ENCODE measurements at places on chromosomes 6 and 20.

GRCh38 chr20:23081263-23081819, 4.8 kb downstream of the CD93 start:
- H3K36me3 ChIP-seq: no peaks in the 10 kb centered on the region
- peaks cover 16% of the 10 kb centered on the region for H3K27me3 ChIP-seq
- no peak overlapping the region for H3K4me3 ChIP-seq
- no peak for DNase-seq
- H3K27ac ChIP-seq: no peak overlapping the region
- H3K4me1 ChIP-seq: peaks cover 17% of the 10 kb centered on the region

- H3K27me3 ChIP-seq: no peaks in the 10 kb centered on the region
- no peak overlapping the region for H3K27ac ChIP-seq
- DNase-seq: no peak
- H3K4me1 ChIP-seq: peaks cover 82% of the 10 kb centered on the region
These were observed 8.7 kb downstream of the APMAP start for GRCh38 chr20:24983896-24984295.

DNA sequence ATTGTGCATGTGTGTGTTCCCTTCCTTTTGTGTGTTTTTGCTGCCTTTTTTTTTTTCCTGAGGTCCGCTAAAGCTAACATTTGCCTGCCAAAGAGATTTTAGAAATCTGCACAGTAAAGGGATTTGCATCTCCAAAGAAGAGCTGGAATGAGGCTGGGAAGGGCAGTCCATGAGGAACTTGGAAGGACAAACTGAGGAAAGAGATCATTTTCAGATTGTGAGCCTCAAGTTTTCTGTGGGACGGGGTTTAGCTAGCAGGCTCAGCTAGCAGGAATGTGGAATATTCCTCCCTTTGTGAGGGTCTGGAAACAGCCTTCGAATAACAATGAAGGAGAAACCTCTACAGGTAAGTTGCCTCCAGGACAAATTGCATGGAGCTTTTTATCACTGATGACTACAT, 3.8 kb downstream of the INSM1 start:
- DNase-seq: no peak
- peaks cover 13% of the 10 kb centered on the region for H3K36me3 ChIP-seq
- H3K27ac ChIP-seq: no peak overlapping the region
- peaks cover 15% of the 10 kb centered on the region for H3K4me1 ChIP-seq
- H3K4me3 ChIP-seq: peak overlapping the region; percentile 78
- H3K27me3 ChIP-seq: peaks cover 54% of the 10 kb centered on the region

GRCh38 chr6:3876101-3876500, 26.9 kb downstream of the FAM50B start:
- H3K27ac ChIP-seq: no peak overlapping the region
- DNase-seq: no peak
- no peaks in the 10 kb centered on the region for H3K36me3 ChIP-seq
- no peaks in the 10 kb centered on the region for H3K4me1 ChIP-seq
- peaks cover 17% of the 10 kb centered on the region for H3K27me3 ChIP-seq

GRCh38 chr20:22768266-22769178, 184.2 kb upstream of the FOXA2 start:
- no peak overlapping the region for H3K4me3 ChIP-seq
- no peaks in the 10 kb centered on the region for H3K27me3 ChIP-seq
- H3K27ac ChIP-seq: no peak overlapping the region
- no peaks in the 10 kb centered on the region for H3K36me3 ChIP-seq
- no peaks in the 10 kb centered on the region for H3K4me1 ChIP-seq

DNA sequence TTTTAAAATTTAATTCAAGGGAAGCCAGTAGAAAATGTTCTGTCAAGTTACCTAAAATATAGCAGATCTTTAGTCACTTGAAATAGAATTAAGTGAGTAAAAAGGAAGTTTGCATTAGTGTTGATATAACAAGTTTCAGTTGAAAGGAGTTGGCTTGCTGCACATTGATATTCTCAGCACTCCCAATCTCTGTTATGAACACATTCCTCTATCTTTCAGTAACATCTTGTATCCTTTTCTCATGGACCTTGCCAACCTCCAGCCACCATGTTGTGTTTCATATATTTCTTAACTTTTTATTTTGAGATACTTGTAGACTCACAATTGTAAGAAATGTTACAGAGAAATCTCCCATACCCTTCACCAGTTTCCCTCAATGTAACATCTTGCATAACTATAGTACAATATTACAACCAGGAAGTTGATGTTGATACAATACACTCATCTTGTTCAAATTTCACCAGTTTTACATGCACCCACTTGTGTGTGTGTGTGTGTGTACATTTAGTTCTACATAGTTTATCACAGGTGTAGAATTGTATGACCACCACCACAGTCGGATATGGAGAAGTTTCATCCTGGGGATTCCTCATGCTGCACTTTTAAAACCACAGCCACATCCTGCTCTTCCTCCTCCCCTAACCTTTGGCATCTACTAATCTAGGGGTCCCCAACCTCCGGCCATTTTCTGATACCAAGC, 20.2 kb upstream of the PAQR8 start:
- no peak for DNase-seq
- H3K36me3 ChIP-seq: no peaks in the 10 kb centered on the region
- no peak overlapping the region for H3K4me3 ChIP-seq
- H3K27ac ChIP-seq: no peak overlapping the region

DNA sequence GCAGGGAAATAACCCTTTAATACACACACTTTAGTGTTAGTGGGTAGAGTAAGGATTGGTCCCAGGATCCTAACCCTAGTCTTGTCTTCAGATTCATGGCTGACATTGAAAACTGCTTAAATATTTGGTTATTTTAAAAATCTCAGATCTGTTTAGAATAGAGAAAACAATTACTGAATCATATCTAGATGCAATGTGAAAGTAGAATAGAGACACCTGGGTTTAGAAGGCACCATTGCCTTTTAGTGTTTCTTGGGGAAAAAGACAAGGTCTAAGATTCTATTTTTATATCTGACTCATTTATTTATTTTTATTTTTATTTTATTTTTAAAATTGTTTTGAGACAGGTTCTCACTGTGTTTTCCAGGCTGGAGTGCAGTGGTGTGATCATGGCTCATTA, 6.0 kb downstream of the DDX43 start:
- no peak for DNase-seq
- H3K36me3 ChIP-seq: peaks cover 3% of the 10 kb centered on the region
- H3K4me1 ChIP-seq: no peaks in the 10 kb centered on the region
- no peaks in the 10 kb centered on the region for H3K27me3 ChIP-seq

DNA sequence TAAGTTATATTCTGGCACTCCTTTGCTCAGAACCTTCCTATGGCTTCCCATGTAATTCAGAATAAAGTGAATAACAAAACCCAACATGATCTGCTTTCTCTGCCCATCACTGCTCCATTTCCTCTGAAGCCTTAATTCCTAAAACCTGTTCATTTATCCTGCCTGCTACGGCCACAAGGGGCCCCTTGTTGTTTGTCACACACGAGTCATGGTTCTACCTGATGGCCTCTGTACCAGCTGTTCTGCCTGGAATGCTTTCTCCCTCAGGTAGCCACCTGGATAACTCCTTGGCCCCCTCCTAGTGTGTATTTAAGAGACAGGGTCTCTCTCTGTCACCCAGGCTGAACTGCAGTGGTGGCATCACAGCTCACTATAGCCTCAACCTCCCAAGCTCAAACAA, 26.8 kb downstream of the ERGIC3 start:
- no peaks in the 10 kb centered on the region for H3K4me1 ChIP-seq
- H3K36me3 ChIP-seq: no peaks in the 10 kb centered on the region
- no peak for DNase-seq
- peaks cover 18% of the 10 kb centered on the region for H3K27me3 ChIP-seq
- H3K27ac ChIP-seq: no peak overlapping the region

DNA sequence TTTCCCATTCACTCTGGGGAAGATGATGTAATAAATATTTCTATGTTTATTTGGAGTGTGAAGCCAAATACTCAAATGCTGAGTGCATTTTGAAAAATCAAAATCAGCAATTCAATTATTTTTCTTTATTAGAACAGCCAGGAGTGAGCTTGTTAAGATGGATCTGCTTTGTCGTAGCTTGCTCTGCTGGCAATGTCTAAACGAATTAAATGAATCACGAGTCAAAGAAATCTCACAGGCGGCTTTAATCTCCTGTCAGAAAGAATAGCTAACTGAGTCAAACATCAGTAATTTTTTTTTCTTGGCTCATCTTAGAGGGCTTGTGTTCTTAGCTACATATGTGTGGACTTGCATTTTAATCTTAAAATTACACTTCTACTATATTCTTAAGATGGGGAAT, 100.2 kb upstream of the HMGN3 start:
- H3K4me3 ChIP-seq: no peak overlapping the region
- DNase-seq: no peak
- H3K36me3 ChIP-seq: no peaks in the 10 kb centered on the region
- H3K27ac ChIP-seq: peak overlapping the region; percentile 18

- H3K27me3 ChIP-seq: no peaks in the 10 kb centered on the region
- no peak overlapping the region for H3K27ac ChIP-seq
- H3K36me3 ChIP-seq: no peaks in the 10 kb centered on the region
- no peaks in the 10 kb centered on the region for H3K4me1 ChIP-seq
These were observed 994.6 kb upstream of the ADGRB3 start for GRCh38 chr6:67640484-67640883.

GRCh38 chr6:100472674-100473073, 8.0 kb upstream of the SIM1 start:
- H3K4me3 ChIP-seq: no peak overlapping the region
- H3K27ac ChIP-seq: no peak overlapping the region
- peaks cover 43% of the 10 kb centered on the region for H3K27me3 ChIP-seq
- peaks cover 16% of the 10 kb centered on the region for H3K4me1 ChIP-seq
- peak; percentile 41 for DNase-seq

DNA sequence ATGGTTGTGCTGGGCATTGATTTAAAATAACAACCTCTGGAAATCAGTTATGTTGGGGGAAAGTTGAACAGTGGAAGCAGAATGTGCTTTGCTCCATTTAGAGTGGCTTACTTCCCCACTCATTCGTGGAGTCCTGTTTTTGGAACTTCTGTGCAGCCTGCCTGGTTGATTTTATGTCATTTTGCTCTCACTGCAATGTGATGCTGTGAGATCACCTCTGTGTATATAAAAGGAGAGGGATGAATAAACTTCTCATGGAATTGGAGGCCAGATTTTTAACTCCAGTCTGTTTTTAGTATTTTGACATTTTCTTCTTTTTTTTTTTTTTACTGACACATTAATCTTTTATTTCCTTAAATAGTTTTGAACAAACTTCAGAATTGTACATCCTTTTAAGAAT, 139.0 kb downstream of the FNDC1 start:
- no peak for DNase-seq
- no peak overlapping the region for H3K4me3 ChIP-seq
- no peak overlapping the region for H3K27ac ChIP-seq
- H3K4me1 ChIP-seq: no peaks in the 10 kb centered on the region
- peaks cover 5% of the 10 kb centered on the region for H3K27me3 ChIP-seq
- H3K36me3 ChIP-seq: no peaks in the 10 kb centered on the region

DNA sequence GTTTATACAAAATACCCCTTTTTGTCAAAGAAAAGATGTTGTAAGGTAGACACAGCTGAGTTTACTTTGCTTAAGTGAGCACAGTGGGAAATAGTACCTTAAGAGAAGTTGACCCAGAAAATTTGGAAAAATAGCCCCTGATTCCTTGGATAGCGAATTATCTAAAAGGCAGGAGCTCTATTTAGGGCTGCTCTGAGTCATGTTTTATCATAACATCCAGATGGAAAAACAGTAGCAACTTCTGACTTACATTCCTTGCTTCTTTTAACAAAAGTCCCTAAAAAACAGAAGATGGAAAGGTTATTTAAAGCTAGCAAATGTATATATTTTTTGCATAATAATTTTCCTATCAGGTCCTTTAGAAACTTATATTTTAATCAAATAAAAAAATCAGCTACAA, 59.0 kb downstream of the THEMIS start:
- DNase-seq: no peak
- no peak overlapping the region for H3K27ac ChIP-seq
- no peaks in the 10 kb centered on the region for H3K27me3 ChIP-seq
- peaks cover 39% of the 10 kb centered on the region for H3K36me3 ChIP-seq

- peaks cover under 1% of the 10 kb centered on the region for H3K4me1 ChIP-seq
- H3K27me3 ChIP-seq: peaks cover 2% of the 10 kb centered on the region
- DNase-seq: no peak
- H3K4me3 ChIP-seq: no peak overlapping the region
These were observed 62.8 kb upstream of the KCNQ5 start for GRCh38 chr6:72559067-72559466.

DNA sequence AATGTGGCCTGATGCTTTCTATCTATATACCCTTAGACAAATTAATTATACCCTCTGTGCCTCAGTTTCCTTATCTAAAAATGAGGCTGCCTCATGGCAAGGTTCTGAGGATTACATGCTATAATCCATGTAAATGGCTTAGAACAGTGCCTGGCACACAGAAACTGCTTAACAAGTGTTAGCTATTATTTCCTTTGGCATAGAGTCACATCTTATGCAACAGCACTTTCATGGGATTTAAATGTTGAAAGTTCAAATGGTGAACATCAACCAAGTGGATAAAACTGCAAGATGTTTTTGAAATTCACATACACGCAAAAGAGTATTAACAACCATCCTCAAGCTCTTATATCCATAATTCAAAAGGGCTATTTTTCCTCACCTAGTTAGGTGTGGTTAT, 202.8 kb upstream of the JAG1 start:
- H3K36me3 ChIP-seq: no peaks in the 10 kb centered on the region
- no peak overlapping the region for H3K4me3 ChIP-seq
- no peaks in the 10 kb centered on the region for H3K4me1 ChIP-seq
- no peak overlapping the region for H3K27ac ChIP-seq
- H3K27me3 ChIP-seq: no peaks in the 10 kb centered on the region

DNA sequence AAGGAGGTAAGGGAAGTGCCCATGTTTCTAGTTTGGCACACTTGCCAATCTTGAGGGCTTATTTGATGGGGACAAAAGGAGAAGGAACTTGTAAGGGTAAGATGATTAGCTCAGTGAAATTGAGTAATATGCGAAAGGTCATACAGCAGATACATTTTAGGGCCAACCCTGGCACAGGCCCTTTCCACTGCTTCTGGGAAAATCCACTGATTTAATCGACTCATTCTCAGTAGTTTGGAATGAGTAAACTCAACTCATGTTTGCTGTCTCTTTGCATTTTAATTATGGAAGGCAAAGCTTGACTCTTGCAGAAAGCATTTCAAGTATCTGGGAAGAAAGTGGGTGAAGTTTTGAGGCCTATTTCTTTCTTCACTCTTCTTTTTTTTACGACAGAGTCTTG, 20.0 kb downstream of the PHF20 start:
- no peak overlapping the region for H3K27ac ChIP-seq
- peaks cover 11% of the 10 kb centered on the region for H3K4me1 ChIP-seq
- H3K27me3 ChIP-seq: no peaks in the 10 kb centered on the region
- no peak overlapping the region for H3K4me3 ChIP-seq
- no peak for DNase-seq
- H3K36me3 ChIP-seq: peaks cover 4% of the 10 kb centered on the region

- no peak overlapping the region for H3K27ac ChIP-seq
- no peak overlapping the region for H3K4me3 ChIP-seq
- no peak for DNase-seq
- peaks cover 1% of the 10 kb centered on the region for H3K36me3 ChIP-seq
These were observed 53.6 kb upstream of the TRERF1 start for GRCh38 chr6:42505385-42505718.

- no peak overlapping the region for H3K27ac ChIP-seq
- no peak overlapping the region for H3K4me3 ChIP-seq
- H3K27me3 ChIP-seq: no peaks in the 10 kb centered on the region
- no peaks in the 10 kb centered on the region for H3K4me1 ChIP-seq
- no peaks in the 10 kb centered on the region for H3K36me3 ChIP-seq
- no peak for DNase-seq
These were observed 405.7 kb downstream of the TAF4 start for GRCh38 chr20:61659994-61660346.

- DNase-seq: no peak
- no peak overlapping the region for H3K27ac ChIP-seq
- no peaks in the 10 kb centered on the region for H3K4me1 ChIP-seq
These were observed 82.5 kb upstream of the OGFRL1 start for GRCh38 chr6:71206089-71206488.
